Activated naive CD4-positive, alpha-beta T cell (primary cell): ENCODE measurements at places on chromosomes 6 and 20.

GRCh38 chr6:72374857-72375256, 247.0 kb upstream of the KCNQ5 start:
- no peak for DNase-seq

DNA sequence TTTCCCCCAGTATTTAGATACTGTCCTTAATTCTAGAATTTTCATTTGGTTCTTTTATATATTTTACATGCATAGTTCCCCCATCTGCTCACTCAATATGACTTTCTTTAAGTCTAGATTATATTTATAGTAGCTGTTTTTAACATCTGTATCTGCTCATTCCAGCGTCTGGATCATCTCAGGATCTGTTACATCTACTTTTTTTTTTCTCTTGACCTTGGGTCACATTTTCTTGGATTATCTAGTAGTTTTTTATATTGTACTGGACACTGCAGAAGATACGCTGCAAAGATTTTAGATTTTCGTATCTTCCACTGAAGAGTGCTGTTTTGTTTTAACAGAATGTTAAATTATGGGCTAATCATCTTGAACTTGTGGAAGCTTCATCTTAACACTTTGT, 20.7 kb downstream of the RAB22A start:
- no peak for DNase-seq

DNA sequence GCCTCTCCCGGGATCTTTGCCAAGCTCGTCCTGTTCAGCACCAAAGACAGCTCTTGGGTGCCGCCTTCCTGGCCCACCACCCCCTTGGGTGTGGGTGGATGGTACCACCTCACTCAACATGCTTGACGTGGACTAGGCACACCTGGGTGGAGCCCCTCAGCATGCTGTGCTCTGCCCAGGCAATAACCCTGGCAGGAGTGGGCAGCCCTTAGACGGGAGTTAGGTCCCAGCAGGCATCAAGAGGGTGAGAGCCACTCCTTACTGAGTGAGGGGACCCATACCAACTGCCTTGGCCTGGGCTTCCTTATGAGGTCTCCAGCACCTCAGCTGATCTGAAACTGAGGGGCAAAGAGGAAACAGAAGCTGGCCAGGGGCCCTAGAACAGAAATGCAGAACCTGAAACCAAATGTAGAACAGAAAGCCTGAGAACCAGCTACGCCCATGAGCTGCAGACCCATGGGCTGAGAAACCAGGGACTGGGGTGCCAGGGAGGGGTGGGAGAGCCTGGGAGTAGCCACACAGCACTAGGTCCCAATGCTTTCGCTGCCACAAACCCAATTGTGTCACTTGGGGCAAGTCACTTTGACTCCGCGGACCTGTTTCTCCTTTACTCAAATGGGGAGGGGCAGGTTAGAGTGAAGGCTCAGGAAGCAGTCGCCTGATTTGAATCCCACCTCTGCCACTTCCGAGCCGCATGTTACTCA, 2.0 kb downstream of the FGD2 start:
- no peak for DNase-seq

- DNase-seq = no peak
Measured at GRCh38 chr20:10793766-10794165, 120.0 kb upstream of the JAG1 start.

- DNase-seq = no peak
Measured at GRCh38 chr6:138289739-138290138, 71.4 kb upstream of the PBOV1 start.

DNA sequence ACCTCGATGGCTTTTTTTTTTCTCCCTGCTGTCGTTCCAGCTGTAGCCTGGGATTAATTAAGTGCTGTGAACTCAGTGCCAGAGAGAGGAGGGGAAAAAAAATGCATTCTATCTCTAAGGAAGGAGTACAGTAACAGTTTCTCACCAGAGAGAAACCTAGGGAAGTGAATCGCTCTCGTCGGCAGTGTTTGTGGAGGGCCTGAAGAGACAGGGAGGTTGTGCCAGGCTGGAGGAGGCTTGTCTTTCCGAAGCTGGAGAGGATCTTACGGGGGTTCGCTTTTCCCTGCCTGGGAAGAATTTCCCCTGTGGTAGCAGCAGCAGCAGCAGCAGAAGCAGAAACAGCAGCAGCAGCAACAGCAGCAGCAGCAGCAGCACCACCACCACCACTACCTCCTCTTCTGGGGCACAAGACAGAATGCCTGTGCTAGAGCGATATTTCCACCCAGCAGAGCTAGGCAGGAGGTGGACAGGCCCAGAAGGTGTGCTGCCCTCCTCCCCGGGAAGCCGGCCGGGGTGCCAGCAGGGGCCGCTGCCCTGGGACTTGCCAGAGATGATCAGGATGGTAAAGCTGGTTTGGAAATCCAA, 186.5 kb downstream of the PDE7B start:
- no peak for DNase-seq

- DNase-seq = no peak
Measured at GRCh38 chr6:74574794-74575193, 631.1 kb downstream of the COL12A1 start.

GRCh38 chr6:138722425-138723371, 50.9 kb upstream of the CCDC28A start:
- DNase-seq = no peak

GRCh38 chr20:17648791-17649730, 33.0 kb downstream of the RRBP1 start:
- no peak for DNase-seq
